Esophagus mucosa (tissue), 1 donor: ENCODE measurements at places on chromosomes 3 and 15.

- peak; percentile 84 for ATAC-seq
Measured at GRCh38 chr3:172536505-172536904, 13.3 kb upstream of the TNFSF10 start.

DNA sequence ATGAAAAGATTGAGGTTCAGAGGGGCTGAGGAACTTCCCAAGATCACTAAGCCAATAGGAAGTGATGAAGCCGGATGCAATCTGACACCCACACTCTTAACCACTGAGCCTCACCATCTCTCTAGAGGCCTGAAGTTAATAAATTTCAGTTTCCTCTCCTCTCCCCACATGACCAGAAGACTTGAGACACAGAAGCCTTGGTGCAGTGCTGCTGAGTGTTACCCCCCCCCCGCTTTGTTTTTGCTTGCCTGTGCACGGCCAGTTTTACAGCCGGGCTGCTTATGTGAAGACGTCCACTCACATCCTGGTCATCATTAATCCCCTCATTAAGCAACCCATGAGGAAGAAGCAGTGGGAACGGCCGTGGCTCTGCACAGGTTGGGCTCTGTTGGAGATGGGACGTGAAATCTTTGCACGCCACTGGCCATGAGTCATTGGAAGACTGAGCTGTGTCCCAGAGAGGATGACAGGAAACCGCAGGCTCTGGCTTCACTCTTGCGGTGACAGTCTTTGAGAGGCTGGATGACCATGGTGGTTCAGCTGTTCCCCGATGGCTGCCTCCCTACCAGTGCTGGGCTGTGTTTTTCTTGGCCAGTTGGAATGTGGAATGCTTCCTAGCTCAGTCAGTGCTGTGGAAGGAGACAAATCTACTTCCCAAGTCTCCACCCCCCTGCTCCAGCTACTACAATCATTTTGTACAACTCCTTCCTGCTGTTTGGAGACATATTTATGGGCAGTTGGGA lies 232.6 kb upstream of the LRTM1 start:
- ATAC-seq = peak; percentile 26

DNA sequence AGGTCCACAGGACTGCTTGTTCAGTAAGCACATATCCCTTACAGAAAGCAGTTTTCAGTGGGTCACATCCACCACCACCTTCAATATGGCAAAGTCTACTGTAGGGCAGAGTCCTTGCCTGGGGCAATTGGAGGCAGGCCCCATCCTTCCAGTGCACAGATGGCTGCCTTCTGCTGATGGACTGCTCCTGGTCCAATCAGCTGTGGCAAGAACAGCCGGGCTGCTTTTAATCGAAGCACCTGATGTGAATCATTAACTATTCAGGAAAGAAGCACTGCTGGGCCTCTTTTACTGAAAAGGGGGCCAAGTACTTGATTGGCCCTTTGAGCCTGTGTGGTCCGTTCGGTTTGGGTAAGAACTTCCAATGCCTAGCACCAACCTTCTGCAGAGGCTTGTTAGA lies 24.4 kb downstream of the LARS2 start:
- ATAC-seq = no peak

- no peak for ATAC-seq
Measured at GRCh38 chr15:44275150-44275830, 13.2 kb upstream of the GOLM2 start.

- no peak for ATAC-seq
Measured at GRCh38 chr3:155704061-155704460, 40.8 kb downstream of the PLCH1 start.

DNA sequence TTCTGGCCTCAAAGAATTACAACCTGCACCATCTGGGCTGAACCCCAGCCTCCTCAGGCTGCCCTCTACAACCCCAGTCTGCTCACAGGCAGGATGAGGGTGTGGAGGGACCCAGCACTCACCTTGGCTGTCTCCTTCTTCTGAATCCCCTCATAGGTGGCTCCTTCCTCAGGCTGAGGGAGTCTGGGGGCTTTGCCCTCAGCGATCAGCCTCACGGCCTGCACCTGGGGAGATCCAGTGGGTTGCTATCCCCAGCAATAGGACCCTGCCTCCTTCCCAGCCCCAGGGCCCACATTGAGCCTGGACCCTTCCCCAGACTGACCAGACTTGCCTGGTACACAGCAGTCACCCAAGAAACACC lies 25.1 kb downstream of the ALDH1L1 start:
- no peak for ATAC-seq
